Activated T-cell treated with anti-CD3 and anti-CD28 coated beads, Interleukin-2, amount 50 U/mL, for 4 hours (primary cell): ENCODE measurements at places on chromosomes 4 and X.

- no peak for DNase-seq
These were observed 114.2 kb downstream of the ZNF827 start for GRCh38 chr4:145824463-145824862.

- DNase-seq: no peak
These were observed 258.7 kb upstream of the SLC7A11 start for GRCh38 chr4:138500869-138501268.

DNA sequence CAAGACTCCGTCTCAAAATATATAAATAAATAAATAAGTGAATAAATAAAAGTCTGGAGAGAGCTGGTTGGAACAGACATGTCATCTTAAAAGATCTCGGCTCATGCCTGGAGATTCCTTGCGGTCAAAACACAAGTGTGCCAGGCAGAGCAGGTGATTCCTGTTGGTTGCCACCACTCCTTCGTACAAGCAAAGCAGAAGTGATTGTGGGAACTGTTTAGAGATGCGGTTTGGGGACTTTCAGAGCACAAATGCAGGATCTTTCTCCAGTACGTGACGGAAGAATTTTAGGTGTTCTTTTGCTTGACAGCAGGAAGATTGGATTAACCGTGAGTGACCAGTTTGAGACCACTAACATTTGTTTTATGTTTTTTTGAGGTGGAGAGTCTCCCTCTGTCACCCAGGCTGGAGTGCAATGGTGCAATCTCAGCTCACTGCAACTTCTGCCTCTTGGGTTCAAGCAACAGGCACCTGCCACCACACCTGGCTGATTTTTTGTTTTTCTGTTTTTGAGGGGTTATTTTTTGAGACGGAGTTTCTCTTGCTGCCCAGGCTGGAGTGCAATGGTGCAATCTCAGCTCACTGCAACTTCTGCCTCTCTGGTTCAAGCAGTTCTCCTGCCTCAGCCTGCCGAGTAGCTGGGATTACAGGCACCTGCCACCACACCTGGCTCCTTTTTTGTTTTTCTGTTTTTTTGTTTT is 2.8 kb upstream of the CRLF2 start:
- no peak for DNase-seq

DNA sequence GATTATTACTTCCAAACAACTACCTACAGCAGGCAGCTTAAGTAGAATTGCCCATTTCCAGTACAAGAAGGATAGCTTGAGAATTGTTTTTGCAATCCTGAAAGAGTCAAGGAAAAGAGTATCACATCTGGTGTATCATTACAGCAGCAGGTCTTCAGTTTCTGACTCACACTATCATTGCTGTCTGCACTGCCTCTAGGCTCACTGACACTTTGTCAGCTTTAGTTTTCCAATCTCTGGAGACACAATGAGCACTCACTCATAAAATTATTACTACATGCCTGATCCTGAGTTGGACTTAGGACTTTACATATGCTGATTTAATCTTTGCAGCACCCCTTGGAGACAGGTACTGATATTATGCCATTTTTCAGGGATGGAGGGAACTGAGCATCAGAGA is 244.6 kb upstream of the BOD1L1 start:
- no peak for DNase-seq

- no peak for DNase-seq
These were observed 21.9 kb downstream of the PLS3 start for GRCh38 chrX:115582616-115583495.

GRCh38 chr4:87881115-87881514 is 48.3 kb downstream of the MEPE start:
- no peak for DNase-seq

GRCh38 chr4:75653845-75654503 is 19.2 kb downstream of the G3BP2 start:
- no peak for DNase-seq

DNA sequence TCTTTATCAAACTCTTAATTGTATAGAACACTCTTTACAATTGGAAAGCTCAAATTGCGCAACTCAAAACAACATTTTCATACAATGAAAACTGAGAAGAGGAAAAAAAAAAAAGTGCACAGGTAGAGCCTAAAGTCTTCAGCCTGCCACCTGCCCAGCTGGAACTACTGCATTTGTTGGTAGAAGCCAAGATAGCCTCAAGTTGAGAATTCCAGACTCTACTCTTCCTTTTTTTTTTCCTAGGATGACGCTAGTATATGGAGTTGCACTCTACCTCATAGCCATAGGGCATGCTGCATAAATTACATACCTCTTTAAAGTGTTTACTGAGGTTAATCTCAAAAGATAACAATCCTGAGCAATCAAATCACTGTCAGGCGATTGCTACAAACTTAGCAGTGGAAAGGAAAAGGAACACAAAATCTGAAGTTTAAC is 13.6 kb downstream of the ABCG2 start:
- no peak for DNase-seq

- DNase-seq: no peak
These were observed 516.9 kb downstream of the PDHA2 start for GRCh38 chr4:96356591-96357370.

- DNase-seq: no peak
These were observed 28.9 kb upstream of the TLL1 start for GRCh38 chr4:165844161-165844560.

DNA sequence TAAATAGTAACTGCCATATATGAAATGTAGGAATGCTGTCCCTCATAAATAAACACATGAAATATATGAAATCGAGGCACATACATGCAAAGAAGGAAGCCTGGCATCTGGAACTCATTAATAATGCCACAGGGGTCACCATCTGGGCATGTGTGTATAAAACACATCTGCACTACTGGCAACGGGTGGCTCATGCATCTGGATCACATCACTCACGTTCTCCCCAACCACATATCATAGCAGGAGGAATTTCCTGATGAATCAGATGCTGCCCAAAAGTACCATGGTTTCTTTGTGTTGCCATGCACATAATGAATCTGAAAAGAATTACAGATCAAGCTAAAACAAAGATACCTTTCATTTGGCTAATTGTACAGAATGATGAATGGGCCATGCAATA is 28.6 kb downstream of the RNF175 start:
- DNase-seq: no peak

DNA sequence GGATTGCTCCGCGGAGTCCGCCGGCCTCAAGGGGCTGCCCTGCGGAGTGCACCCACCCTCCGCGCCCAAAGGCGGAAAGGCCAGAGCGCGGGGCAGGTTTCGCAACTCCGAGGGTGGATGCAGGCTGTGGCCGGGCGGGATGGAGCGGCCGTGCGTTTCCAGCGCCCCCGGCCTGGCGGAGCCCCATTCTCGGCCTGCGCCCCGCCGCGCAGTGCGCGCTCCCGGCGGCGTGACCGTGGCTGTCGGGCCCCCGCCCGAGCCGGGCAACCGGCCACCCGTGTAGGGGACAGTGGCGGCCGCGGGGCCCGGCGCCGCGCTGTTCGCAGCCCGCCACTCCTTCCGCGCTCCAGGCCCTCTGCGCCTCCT is 331 bp downstream of the SETD7 start:
- DNase-seq: no peak

DNA sequence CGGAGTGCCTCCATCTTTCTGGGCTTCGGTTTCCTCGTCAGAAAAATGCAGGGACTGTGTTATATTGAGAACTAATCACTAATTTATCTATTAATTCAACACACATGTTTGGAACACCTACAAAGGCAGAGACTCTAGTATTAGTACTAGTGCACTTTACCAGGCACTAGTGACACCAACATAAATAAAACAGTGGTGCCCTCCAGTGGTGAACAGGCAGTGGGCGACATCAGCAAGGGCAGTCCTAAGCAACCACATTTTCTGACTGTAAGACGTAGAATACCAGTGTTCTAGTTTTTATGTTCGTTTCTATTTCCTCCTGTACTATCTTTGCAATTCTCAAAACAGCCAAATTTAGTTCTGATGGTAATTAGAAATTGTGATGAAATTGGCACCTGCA is 69.1 kb upstream of the UCP1 start:
- no peak for DNase-seq

GRCh38 chrX:150935467-150935866 is 37.0 kb upstream of the CD99L2 start:
- DNase-seq: no peak
